ENCODE measurements at places on chromosomes 6 and 20.

DNA sequence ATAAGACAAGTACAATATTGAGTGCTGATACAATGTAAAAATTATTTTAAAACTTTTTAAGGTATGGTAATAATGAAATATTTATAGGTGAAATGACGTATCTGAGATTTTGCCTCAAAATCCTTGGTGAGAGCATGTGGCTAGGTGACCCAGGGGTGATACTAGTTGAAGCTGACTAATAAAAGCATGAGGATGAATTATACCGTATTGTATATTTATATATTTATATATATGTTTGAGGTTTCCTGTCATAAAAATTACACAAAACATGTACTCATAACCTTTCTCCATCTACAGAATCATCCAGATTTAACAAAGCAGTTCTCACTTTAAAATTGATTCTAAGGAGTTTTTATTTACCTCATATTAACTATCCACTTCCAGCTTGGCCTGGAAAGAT lies 358.1 kb downstream of the CDKAL1 start:
- no peak for DNase-seq

DNA sequence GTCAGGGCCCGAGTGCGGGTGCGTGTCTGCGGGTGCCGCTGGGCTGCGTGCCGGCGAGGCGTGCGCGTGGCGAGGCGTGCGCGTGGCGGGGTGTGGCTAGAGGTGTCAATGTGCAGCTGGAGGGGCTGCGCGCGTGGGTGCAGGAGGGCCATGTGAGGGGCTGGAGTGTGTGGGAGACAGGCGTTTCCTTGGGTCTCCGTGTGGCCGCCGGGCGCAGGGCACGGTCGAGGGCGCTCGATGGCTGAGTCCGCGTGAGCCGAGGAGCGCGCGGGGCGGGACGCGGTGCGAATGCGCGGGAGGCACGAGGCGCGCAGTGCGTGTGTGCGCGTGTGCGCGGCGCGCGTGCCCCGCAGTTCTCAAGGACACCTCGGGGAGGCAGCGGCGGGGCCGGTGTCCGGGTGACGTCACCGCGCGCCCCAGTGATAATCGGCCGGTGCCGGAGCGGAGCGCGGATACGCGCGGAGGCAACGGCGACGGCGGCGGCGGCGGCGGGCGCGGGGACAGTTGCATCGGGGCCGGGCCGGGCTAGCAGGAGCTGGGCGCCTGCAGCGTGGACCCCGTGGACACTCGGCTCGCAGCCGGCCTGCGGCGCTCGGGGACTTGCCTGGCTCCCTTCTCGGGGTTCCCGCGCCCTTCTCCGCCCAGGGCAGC lies 38.7 kb downstream of the YTHDF1 start:
- no peak for DNase-seq

DNA sequence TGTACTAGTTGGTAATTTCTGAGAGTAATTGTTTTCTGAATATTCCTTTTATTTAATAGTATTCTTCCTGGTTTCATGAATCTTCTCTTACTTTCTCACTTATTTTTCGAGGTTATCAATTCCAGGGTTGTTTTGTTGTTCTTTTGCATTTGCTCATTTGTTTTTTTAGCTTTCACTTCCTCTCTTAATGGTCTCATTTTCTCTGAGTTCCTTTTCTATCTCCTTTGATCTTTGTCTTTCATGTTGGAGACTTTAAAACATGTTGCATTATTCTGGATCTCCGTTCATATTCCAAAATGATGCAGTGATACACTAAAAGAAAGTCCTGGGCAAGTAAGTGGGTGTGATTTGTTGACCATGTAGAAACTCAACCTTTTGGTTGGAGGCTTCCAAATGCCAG lies 345.3 kb upstream of the SLC35B3 start:
- DNase-seq = no peak

- DNase-seq = no peak
Observed at GRCh38 chr6:156852858-156853216, 75.7 kb downstream of the ARID1B start.

GRCh38 chr20:2163312-2163711 lies 61.7 kb downstream of the STK35 start:
- DNase-seq = no peak

DNA sequence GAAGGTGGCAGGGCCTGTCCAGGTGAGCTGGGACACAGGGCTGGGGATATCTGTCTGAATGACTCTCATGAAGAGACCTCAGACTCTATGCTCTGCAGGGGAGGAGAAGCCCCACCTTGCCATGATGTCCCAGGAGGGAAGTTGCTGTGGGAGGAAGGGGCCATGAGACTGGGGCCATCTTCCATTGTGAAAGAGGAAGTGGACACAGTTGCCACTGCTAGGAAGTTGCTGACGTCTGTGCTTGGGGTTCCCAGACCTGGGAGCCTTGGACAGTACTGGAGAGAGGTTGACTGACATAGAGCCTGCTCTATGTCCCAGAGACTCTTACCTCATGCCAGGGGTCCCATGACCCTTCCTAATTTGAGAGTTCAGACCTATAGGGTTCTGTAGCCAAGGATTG lies 24.5 kb downstream of the SIRPB1 start:
- DNase-seq = no peak

DNA sequence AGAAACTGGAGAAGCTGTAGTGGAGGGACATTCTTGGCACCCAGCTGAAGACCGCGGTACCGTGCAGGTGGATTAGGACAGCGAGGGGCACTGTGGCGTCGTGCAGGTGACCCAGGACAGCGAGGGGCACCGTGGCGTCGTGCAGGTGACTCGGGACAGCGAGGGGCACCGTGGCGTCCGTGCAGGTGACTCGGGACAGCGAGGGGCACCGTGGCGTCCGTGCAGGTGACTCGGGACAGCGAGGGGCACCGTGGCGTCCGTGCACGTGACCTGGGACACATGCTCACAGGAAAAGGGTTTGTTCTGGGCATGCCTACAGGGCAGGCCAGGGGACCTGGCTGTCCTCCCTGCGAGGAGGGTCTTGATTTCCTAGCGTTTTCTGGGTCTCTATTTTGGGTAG lies 29.2 kb upstream of the SMOC2 start:
- DNase-seq = no peak

DNA sequence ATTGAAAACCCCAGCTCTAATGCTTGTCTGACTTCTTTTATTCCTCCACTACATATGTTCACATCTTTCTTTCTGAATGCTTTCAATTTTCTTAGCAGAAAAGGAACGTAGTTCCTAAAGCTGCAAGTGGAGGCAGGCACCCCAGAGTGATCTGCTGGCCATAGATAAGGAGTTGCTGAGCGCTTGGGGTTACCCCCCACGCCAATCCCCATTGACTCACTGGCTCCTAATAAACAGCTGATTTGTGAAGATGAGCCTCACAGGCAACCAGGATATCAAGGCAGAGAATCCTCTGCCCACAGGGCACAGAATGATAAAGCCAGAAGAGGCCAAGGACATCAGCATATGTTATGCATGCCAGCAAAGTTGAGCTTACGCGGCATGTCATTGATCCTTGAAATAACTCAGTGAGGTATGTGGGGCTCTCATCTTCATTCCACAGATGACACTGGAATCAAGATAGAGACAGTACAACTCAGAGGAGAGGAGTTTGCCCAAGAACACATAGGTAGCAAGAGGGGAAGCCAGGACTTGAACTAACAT lies 129.1 kb upstream of the PTPRT start:
- DNase-seq = no peak

DNA sequence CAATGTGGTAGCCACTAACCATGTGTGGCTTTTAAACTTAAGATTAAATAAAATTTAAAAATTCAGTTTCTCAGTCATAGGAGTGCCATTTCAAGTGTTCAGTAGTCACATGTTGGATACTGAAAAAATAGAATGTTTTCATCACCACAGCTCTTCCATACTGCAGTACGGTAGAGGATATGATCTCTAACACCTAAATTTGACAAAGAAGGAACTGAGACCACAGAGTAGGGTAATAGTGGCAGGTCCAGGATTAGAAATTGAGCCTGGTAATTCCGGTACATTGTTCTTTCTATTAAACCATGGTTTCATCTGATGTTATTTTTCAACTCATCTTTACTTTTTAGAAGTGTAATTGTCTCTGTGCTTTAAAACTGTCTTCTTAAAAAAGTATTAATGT lies 104.0 kb downstream of the CD2AP start:
- no peak for DNase-seq

- no peak for DNase-seq
Observed at GRCh38 chr6:38417521-38417920, 222.2 kb downstream of the BTBD9 start.

- no peak for DNase-seq
Observed at GRCh38 chr20:9211016-9211760, 142.3 kb downstream of the PLCB4 start.

DNA sequence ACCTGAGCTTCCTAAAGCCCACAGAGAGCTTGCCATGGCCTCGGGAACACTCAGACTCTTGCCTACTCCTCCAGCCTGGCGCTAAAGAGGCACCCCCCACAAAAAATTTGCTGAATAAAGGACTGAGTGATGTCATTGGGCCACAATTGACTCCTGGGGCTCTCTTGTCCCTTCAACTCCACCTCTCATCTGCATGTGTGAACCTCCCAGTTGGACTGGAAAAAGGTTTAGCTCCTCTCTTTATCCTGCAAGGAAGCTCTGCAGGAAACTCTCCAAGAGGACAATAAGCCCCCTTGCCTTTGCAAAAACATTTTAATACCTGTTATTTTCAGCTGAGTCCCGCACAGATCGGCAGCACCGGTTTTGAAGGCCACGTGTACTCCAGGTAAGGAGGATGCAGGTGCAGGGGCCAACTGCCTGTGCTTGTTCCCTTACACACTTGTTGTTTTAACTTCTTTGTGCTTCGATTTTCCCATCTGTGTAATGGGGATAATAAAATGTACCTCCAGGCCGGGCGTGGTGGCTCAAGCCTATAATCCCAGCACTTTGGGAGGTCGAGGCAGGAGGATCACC lies 107.3 kb downstream of the TFAP2C start:
- DNase-seq = no peak

DNA sequence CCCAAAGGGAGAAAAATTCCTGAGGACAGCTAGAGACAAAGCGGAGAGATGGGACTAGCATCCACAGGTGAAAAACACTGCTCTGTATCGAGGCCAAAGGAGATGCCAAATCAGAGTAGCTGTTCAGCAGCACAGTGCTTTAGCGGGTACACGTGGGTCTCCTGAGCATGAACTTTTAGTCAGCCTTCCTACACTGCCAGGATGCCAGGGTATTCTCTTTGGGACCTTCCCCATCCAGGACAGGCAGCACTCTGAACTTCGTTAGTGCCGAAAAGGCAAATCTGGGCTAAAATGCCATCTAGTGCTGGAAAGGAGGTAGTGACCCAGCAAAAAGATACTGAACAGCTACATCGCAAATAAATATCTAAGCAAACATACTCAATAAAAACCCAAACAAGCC lies 64.9 kb downstream of the C6orf58 start:
- DNase-seq = no peak

GRCh38 chr6:13710552-13711323 lies 897 bp downstream of the RANBP9 start:
- DNase-seq = no peak

- DNase-seq = no peak
Observed at GRCh38 chr6:43862925-43863324, 92.9 kb downstream of the VEGFA start.

- no peak for DNase-seq
Observed at GRCh38 chr6:105210932-105211531, 31.2 kb upstream of the POPDC3 start.

- no peak for DNase-seq
Observed at GRCh38 chr6:136812174-136812573, 10.2 kb upstream of the PEX7 start.

GRCh38 chr6:137162692-137163306 lies 10.6 kb downstream of the IL22RA2 start:
- DNase-seq = no peak

DNA sequence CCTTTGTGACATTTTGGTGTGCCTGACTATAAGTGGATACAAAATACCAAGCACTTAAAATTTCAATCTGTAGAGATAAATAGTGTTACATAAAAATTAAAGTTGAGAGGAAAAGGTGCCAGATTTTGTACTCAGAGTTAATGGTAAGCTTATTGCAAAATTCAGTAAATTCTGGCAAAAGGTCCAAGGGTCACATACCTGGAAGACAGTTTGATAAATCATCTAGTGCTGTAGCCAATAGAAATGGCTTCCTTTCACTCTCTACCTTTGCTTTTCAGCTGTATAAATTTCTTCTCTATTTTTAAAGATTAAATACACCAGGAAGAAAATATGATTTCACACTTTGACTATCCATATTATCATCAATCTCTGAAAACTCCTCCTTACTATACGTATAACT lies 690.2 kb upstream of the NRSN1 start:
- DNase-seq = no peak

DNA sequence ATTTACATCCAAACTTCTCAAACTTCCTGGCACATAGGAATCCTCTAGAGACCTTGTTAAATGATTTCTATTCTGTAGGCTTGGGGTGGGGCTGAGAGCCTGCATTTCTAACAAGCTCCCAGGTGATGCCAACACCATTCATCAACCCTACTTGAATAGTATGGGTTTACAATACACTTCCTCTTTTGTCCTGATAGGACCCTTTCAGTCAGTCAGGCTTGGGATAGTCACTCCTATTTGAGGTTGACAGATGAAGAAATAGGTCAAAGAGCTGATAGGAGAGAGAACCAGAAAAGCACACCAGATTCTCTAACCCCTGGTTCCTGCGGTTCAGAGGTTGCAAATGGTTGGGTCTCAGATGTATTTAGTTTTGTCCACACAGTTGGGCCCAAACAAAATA lies 273.4 kb downstream of the TSHZ2 start:
- DNase-seq = no peak

DNA sequence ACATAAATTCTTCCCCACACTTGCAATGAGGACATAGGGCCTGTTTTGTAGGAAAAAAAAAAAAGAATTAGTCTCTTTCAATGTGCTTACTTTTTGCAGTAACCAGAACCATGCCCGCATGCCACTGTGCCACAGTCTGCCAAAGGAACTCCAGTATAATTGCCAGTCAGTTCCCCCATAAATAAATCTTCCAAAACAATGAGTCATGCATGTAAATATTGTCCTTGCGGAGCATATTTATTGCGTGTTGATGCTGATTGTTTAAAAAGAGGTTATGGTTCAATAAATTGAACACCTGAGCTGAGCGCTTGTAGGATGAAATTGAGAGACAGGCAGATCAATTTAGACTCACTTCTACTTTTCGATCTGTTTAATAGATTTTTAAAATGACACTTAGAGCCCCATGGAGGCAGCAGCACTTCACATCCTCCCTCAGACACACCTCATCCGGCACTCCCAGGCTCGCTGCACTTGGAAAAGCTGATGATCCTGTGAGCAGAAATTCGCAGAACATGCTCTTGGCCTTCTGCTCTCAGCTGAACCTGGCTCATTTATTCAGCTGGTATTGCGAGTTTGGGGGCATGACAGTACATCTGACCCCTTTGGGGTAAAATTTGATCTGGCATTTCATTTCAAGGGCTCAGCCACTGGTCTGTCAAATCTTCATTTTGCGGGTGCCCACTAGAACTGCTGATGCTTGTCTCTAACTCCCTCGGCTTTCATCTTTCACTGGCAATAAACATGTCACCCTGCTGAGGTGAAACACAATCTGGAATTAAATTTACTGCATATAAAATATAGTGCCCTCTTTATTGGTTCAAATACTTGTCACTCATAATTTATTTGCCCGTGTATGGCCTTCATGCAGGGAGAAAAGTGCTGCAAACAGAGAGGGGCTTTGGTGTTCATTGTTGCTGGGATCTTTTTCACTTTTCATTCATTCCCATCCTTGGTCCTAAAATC lies 371.1 kb upstream of the POU3F2 start:
- no peak for DNase-seq

All from NCI-H2107 (cell line).